ENCODE measurements at places on chromosomes 6 and 20.

GRCh38 chr6:71045296-71045695 lies 88.4 kb upstream of the B3GAT2 start:
- no peak for DNase-seq

DNA sequence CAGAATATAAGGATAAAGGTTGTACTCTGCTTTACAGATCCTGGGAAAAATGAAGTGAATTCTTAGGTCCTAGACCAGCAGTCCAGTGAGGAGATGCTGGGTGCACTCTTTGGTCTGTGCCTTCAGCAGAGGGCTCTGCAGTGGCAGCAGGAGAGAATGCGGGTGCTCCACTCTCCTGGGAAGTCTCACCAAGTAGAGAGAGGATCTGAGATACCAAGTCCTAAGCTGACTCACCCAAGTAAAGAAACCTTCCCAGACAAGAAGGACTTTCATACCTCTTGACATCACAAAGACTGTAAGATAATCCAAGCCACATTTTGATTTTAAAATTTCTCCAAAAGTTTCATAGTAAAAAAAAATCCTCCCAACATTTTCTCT lies 116.9 kb upstream of the EMILIN3 start:
- DNase-seq: no peak

- no peak for DNase-seq
Measured at GRCh38 chr6:46017726-46018125, 2.1 kb upstream of the CLIC5 start.

- DNase-seq: no peak
Measured at GRCh38 chr6:135269481-135269891, 88.4 kb downstream of the MYB start.

All from lower leg skin (tissue), 4 donors.